ENCODE measurements at places on chromosomes 1 and 21.

GRCh38 chr1:228463559-228464455 lies 23.4 kb upstream of the RNF187 start:
- peak; percentile 42 for DNase-seq

GRCh38 chr1:17400725-17401341 lies 28.8 kb downstream of the PADI6 start:
- no peak for DNase-seq

DNA sequence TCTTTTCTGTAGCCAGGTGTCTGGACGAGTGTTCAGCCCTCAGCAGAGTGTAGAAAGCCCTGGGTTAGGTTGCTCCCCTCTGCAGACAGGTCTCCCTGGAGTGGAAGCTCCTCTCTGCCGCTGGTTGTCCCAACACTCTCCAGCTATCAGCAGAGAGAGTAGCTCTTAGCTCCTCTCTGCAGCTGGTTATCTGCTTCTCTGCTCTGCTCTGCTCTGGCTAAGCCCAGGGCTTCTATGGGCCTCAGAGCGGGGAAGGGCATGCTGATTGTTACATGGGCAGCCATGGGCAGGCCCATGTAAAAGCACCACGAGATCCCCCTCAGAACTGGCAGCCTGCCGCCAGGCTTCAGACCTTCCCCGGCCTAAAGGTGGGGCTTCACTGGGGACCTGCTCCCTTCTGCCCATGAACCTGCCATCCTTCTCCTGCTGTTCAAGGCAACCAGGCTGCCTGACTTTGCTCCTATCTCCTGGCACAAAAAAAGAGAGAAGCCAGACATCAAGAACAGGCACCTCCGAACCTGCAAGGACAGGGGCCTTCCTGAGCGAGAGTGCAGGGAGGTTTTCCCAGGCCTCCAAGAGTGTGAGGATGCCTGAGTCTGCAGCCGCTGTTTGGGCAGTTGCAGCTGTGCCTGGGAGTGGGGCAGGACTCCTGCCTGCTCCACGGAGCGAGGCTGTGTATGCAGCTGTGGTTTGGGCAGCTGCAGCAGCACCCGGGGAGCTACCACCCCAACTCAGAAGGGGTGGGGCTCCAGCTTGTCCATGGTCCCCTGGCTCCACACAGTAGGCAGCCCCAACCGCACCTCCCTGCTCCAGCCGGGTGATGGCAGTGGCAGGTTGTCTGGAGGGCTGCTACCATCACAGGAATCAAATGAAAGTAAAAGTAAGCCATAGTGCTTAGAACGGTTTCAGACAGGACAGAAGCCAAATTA lies 973.7 kb downstream of the LTN1 start:
- DNase-seq: no peak

- DNase-seq: no peak
These were observed 88.9 kb downstream of the CRB1 start for GRCh38 chr1:197356723-197357533.

DNA sequence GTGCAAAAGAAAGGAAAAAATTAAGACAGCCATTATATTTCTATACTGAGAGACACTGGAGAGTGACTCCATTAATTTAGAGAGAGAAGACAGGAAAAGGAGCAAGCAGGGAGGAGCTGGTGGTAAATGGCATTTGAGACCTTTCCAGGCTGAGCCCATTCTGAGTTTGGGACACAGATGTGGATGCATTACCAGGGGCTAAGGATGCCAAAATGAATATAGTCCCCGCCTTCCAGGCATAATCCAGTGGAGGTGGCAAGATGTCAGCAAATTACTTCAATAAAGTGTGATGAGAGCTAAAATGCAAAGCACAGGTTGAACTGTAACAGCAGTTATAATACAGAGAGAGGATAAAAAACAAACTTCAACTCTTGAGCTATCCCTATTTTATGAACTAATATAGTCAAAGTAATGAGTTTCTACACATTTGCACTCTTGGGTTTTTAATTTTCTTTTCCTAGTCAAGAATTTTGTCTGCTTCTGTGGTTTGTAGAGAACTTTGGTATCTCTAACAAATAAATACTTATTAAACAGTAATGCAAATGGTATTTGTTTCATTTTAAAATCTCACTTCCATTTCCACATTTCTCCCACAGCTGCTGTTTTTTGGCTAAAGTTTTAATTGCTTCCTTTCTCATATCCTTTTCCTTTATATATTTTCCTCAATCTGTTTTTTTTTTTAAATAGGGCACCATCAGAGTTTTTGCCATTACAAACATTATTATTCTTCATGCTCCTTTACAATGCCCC lies 228.2 kb upstream of the KCNK2 start:
- DNase-seq: no peak

- DNase-seq: no peak
These were observed 183.0 kb downstream of the HIVEP3 start for GRCh38 chr1:41735631-41736260.

DNA sequence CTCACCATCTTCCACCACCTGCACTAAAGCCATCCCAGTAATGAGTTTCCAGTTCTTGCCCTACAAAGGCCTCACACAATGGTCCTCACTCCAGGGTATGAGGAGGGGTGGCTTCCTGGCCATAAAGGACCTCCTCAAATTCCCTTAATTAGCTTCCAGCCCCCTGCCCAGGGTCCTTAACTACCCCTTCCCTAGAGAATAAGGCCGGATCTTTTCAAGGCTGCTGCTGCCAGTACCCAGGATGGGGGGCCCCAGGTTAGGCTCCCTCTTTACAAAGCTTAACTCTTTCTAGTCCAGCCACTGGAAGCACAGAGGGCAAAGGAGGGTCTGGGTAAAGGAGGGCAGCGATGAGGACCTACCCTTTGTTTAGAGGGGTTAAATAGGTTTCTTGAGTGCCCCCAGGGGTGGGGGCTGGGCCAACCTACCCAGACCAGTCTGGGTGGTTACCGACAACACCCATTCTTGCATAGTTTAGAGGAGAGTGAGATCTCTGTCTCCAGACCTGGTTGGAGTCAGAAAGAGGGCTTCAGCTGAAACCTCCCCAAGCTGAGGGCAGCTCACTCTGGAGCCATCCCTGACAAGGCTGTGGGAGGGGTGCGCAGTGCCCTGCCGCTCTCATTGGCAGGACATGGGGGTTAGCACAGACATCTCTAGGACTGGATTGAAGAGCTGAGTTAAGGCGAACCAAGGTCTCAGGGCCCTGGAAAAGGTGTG lies 7.1 kb downstream of the BLACAT1 start:
- DNase-seq: no peak

DNA sequence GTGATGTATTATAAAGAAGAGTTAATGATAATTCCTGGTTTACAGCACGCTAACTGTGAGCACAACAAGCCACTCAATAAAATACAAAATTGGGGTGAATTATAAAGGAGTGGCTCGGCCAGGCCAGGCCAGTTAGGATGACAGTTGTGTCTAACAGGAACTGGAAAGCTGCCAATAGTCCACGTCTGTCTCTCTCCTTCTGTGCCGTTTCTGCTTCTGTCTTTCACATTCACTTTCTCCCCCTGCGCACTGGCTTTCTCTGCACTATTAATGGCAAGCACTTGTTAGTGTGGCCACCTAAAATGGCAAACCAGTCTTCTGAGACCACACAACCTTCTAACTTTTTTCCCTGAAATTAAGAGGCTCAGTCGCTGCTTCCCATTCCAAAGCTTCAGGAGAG lies 394.3 kb downstream of the NTNG1 start:
- DNase-seq: no peak

GRCh38 chr1:75733661-75734060 lies 9.2 kb downstream of the ACADM start:
- no peak for DNase-seq

- DNase-seq: no peak
These were observed 81.3 kb downstream of the LRRC8D start for GRCh38 chr1:89901957-89902669.

DNA sequence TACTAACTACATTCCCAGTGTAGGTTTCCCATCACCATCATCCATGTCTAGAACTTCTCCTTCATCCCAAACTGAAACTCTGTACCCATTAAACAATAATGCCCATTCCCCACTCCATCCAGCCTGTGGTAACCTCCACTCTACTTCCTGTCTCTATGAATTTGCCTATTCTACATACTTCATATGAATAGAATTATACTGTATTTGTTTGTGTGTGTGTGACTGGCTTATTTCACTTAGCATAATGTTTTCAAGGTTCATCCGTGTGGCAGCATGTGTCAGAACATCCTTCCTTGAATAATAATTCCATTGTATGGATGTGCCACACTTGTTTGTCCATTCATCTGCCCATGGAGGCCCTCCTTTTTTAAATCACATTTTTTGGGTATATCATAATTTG lies 35.7 kb downstream of the ATP2B4 start:
- no peak for DNase-seq

- DNase-seq: no peak
These were observed 9.0 kb downstream of the IFNAR2 start for GRCh38 chr21:33238565-33239255.

DNA sequence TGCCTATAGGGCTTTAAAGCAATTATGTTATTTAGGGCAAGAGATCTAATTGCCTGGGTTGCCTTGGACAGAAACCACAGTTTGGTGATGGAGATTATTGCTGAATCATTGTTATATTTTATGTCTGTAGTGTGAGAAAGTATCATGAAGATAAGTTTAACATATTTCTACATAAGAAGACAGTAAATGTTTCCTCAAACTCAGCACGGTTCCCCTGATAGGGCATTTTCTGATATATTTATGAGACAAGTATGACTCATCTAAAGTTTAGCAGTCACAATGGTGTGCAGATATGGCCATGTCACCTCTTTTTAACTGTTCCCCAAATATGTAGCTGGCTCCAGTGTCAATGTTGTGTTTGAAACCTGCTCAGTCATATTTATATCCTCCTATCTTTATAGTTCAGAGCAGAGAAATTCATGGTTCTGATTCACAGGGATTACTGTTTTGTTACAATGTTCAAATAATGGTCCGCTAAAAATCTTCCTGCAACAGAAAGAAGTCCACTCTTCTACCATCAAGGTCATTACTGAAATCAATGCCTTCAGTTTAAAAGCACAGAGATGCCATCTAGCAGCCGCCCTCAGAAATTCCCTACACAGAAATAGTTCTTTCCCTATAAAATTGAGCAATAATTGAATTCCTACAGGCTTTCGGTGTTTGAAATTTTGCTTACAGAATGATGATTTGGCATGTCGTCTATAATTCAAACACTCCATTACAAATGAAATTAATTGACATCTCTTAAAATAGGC lies 3.7 kb downstream of the OLFM3 start:
- no peak for DNase-seq

- DNase-seq: peak; percentile 5
These were observed 5.1 kb upstream of the SSR2 start for GRCh38 chr1:156025876-156026275.

DNA sequence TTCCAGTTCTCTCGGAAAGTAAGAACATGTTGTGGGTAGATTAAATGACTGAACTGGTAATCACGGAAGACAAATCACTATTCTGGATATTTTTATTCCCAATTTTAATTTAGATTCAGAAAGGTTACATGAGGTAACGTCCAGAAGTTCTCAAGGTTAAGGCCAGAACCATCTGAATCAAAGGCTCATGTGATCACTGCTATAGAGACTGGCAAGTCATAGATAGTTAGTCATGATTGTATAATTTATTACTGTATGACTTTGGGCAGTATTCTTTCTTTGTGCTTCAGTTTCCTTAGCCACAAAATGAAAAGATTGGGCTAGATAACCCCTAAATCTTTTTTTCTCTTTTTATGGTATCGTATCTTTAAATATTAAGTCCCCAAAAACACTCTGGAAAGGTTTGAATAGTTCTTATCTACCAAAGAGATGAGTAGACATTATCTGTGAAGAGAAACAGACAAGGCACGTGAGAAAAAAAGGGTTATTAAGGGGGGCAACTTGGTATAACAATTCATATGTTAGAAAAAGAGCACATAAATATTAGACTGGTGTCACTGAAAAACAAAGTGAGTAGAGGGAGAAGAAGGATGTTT lies 241.0 kb downstream of the PTPRC start:
- DNase-seq: no peak

- DNase-seq: no peak
These were observed 11.5 kb downstream of the TRAPPC3 start for GRCh38 chr1:36137776-36138175.

DNA sequence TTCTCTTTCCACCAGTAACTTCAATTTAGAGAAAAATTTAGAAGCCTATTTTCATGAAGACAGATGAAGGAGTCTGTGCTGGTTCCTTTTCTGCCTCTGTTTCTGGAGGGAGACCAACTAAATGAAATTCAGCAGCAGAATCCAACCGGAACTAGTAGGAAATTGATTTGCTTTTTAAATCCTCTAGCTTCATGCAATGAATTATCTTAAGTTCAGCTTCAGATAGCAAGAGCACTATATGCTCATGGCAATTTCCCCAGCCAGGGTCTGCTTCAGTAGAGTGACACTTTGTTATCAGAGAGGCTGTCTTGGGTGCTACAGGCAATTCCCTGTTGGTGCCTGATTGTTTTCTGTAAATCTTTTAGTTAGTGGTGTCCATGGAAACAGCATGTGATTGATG lies 189.7 kb downstream of the SLC35F3 start:
- no peak for DNase-seq

DNA sequence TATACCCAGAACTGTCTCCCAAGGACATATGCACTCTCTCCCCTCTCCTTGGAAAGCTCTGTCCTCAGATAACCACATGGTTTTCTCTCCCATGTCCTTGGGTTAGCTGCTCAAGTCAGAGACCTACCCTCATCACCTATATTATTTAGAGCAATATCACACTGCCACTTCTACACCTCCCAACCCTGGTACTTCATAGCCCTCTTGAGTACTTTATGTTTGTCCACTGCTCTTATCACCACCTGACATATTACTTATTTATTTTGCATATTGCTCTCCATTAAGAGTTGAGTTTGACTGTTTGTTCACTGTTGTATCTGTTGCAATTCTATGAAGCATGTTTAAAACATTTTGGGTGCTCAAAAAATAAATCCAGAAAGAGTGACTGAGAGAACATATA lies 126.3 kb upstream of the ATP1B1 start:
- DNase-seq: no peak

GRCh38 chr1:168966636-168967035 lies 139.9 kb upstream of the ATP1B1 start:
- no peak for DNase-seq

DNA sequence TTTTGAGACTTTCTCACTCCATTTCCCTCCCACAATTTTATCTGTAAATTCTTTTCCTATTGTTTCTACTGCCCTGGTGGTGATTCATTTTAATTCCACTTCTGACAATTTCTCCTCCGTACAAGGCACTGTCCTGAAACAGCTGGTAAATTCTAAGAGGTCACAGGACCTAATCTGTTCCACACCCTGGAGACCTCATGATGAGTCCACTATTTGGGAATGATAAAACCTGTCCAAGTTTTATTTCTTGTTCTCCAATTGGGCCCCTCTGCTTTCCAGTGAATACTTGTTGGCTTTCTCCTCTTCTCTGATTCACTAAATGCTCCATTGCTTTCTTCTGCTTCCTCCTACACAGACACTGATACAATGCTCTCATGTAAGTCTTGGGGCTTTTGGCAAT lies 343.1 kb upstream of the DUSP10 start:
- no peak for DNase-seq

GRCh38 chr1:168050307-168050706 lies 86.4 kb downstream of the GPR161 start:
- no peak for DNase-seq

GRCh38 chr1:30777904-30778153 lies 20.3 kb upstream of the LAPTM5 start:
- DNase-seq: no peak
